ENCODE measurements at places on chromosomes 11 and 22.

- DNase-seq = no peak
These were observed 10.4 kb upstream of the TCF20 start for GRCh38 chr22:42280836-42281235.

DNA sequence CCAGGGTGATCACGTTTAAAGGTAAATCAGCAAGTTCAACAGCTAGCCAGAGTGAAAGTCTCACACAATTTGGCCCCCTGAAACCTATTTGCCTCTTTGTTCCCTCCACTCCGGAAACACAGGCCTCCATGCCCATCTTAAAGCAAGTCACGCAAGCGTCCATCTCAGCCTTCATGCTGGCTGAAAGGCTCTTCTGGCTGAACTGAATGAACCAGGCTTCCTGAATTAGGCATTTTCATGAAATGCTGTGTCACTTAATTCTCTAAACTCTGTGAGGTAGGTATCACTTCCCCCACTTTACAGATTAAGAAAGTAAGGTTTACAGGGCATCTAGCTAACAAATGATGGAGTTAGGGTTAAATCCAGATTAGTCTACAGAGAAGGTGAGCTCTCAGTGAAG is 1.4 kb downstream of the SLC25A17 start:
- no peak for DNase-seq

DNA sequence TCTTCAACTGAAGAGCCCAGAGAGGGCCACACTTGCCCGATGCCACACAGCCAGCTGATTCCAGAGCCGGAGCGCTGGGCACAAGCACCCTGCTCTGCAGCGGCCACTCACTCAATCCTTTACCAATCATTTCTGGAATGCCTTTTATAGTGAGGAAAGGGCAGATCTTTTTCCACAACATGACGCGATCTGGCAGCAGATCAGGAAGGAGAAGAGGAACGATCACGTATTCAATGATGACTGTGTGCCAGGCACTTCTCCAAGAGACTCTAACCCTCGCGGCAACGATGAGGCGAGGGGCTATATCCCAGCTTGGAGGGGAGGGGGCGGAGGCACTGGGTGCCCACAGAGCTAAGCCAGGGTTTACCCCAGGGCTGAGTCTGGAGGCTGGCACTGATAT is 56.3 kb upstream of the TCF20 start:
- DNase-seq = no peak

GRCh38 chr11:115471367-115471766 is 32.8 kb downstream of the CADM1 start:
- no peak for DNase-seq

DNA sequence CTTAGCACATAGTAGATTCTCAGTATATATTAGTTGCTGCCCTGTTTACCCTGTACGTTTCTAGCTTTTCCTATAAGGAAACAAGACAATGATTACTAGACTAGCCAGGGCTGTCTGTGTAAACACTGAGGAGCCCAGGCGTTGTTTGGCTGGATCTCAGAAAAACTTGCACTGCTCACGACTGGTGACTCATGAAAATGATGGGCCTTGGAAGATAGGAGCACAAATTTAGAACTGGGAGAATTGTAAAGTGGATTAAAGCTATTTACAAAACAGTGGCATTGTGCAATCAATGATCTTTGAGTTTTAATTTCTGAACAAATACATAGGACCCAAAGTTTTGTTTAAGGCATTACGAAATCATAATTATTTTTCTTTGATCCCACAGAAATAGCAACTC is 276.9 kb downstream of the FAM76B start:
- DNase-seq = no peak

- no peak for DNase-seq
These were observed 1.2 kb downstream of the KCNQ1OT1 start for GRCh38 chr11:2698386-2699184.

GRCh38 chr11:13970986-13971385 is 8.5 kb downstream of the SPON1 start:
- DNase-seq = no peak

- DNase-seq = no peak
These were observed 17.2 kb upstream of the SYT13 start for GRCh38 chr11:45303316-45303715.

DNA sequence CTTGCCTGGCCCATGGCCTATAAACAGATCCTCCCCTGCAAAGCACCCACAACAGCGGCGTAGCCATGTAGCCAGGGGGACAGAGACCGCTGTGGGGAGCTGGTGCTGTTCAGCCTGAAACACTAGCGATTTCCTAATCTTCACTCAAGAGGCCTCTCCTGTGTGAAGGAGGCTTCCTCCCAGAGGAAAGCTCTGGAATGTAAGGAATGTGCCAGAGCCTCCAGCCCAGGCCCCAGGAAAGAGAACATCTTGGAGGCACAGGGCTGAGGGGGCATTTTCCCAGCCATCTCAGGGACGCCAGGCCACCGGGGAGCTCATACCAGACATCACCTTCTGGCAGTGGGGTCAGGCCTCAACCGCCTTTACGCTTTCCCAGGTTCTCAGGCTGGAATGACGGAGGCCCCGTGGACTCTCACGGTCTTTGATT is 24.0 kb downstream of the MIAT start:
- no peak for DNase-seq

- no peak for DNase-seq
These were observed 132.6 kb upstream of the SERPIND1 start for GRCh38 chr22:20641198-20641892.

DNA sequence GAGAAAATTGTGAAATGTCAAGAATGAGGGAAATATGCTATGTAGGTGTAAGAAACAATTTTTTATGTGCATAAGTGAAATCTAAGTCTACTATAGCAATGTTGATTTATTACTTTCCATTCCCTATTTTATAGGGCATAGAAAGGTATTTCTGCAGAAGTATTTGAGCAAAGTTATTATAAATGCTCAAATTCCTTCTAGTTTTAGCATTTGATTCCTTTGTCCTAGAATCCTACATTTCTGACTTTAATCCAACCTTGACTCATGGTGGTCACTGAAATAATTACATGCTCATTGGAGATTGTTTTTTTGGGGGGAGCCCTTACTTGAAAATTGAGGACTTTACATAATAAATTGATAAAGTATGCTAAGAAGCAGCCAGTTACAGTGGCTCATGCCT is 716.6 kb upstream of the LUZP2 start:
- no peak for DNase-seq

DNA sequence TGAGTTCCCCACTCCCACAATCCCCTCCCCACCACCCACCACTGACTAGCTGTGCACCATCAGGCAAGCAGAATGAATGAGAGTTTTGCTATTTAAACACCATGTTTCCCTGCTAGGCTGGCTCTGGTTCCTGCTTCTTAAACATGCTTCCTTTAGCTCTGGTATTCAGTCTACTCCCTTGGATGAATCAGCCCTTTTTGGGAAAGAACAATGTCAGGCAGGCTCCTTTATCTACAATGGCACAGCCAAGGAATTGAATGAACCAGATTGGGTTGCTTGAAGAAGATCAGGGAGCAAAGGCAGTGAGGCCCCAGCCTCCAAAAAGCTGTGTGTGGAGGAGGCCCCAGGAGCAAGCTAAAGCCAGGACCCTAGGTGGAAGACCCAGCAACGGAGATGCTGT is 92.9 kb upstream of the ISX start:
- DNase-seq = no peak

DNA sequence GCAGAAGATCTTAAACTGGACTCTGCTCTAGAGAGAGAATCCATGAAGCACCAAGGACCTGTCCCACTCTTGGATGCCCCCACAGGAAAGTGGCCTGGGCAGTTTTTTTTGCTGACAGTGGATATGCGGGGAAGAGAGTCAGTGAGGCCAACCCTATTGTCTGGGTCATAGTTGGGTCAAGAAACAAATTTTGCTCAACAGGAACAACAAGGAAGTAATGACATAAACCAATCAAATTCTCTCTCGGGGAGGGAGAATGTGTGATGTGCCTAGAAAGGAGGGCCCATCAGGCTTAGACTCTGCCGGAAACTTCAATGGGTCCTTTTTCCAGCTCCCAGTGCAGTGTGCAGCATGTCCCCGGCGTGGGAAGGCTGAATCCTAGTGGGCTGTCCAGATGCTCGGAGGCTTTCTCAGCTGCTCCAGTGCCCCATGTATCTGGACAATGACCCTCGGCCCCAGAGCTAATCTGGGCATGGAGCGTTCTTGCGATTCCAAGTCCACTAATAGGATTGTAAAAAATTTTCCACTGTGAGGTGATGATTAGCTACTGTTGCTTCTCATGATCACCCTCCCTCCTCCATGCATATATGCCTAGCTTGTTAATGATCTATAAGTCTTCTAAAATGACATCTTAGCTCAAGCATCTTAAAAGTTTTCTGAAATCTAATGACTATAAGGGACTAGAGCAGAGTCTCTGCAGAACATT is 101.0 kb downstream of the SNX19 start:
- DNase-seq = no peak

DNA sequence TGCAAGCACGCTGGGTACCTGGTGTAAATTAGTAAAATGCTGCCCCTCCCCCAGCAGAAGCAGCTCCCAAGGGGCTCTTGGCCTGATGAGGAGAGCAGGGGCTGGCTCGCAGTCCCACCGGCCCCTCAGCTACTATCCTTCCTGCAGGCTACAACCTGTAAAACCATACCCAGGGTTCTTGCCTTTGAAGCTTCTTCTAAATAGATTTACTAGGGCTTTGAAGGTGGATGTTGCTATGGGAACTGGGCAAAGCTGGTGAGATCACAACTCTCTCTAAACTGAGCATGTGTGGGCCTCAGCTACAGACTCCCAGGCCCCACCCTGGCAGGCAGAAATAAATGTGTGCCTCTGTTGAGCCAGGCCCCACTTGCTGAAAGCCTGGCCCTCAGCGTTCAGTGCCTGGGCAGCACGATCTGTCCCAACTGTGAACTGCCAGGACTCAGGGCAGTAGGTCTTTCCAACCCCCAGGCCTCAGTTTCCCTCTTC is 18.5 kb downstream of the CD5 start:
- no peak for DNase-seq

GRCh38 chr22:46947516-46948257 is 185.2 kb downstream of the TBC1D22A start:
- DNase-seq = no peak

DNA sequence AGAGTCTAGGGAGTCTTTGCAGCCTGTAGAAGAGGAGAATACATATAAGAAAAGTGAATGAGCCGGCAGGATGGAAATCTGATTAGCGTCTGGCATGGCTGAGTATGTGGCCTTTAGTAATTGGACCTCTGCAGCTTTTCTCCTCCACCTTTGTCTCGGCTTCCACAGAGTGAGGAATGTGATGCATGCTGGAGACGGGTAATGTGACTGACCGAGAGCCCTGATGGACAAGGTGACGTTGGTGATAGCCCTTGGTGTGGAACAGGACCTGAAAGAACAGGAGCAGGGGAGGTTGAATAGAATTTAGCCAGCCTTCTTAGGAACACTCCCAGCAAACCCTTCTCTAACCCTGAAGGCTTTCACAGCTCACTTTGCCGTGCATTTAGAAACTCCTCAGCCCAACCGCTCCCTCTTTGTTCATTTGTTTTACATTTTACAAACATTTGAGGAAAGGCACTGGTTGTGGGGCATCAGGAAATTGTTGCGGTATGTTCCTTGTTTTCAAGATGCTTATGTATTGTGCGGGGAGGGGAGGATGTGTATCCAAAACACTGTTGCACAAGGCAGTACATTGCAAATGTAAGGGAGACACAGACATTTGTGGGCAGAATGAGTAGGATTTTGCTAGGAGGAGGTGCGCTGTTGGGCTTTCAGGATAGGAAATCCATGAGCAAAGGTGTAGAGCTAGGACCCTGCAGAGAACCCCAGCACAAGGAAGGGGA is 6.9 kb downstream of the GTPBP1 start:
- no peak for DNase-seq

DNA sequence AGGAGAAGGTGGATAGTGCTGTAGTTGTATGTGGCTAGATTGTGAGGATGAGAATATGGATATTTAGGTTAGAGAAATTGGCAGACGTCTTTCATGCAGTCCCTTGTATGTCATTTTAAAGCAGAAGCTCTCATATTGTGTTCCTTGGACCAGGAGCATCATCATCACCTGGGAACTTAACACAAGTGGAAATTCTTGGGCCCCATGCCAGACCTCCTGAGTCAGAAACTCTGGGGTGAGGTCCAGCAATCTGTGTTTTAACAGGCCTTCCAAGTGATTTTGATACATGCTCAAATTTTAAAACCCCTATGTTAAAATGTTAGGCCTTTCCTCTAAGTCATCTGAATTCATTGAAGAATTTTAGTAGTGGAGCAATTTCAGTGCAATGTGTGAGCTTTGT is 34.8 kb downstream of the JHY start:
- no peak for DNase-seq

- no peak for DNase-seq
These were observed 233.6 kb downstream of the FAM76B start for GRCh38 chr11:95556011-95556341.

DNA sequence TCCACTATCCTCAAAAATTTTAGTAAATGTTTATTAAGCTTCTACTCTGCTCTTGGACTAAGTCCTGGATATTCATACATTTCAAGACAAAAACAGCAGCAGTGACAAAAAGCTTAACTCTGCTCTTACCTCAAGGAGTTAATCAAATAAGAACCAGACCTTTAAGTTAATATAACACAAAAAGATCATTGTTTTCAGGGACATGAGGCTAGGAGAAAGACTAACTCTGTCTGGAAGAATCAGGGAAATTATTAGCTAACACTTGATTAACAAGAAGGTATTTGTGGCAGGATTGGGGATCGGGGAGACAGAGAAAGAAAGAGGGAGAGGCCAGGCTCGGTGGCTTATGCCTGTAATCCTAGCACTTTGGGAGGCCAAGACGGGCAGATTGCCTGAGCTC is 74.4 kb downstream of the PPP2R1B start:
- no peak for DNase-seq

- no peak for DNase-seq
These were observed 13.5 kb downstream of the ACP2 start for GRCh38 chr11:47235163-47235562.

- no peak for DNase-seq
These were observed 108.9 kb downstream of the CD44 start for GRCh38 chr11:35247863-35248262.

- no peak for DNase-seq
These were observed 11.8 kb downstream of the CYB561A3 start for GRCh38 chr11:61349916-61350315.

GRCh38 chr11:117863383-117863782 is 13.1 kb downstream of the FXYD6 start:
- DNase-seq = no peak

- DNase-seq = no peak
These were observed 1521.4 kb downstream of the BRD1 start for GRCh38 chr22:48306284-48306683.

DNA sequence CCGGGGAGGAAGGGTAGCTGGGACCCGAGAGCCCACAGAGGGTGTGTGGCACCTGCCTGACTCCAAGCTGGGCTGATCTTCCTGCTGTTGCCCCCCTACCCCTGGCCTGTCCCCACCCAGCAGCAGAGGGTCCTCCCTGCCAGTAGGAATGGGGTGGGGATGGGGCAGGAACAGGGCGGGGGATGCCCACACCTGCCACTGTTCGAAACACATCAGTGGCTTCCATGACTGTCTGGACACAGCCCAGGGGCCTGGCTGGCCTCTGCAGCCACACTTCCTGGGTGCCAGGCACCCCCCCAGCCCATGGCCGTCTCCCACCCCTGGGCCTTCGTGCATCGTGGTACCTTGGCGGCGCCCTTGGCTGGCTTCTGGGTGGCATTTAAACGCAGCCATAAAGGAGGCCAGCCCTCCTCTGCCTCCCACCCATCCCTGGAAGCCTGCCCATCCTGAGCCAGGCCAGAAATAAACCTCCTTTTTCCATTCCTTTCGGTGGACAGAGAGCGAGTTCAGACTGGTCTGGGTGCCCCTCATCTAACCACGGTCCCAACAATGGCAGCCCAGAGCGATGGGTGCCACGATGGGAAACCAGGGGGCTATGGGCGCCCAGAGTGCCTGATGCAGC is 745 bp upstream of the SHISAL1 start:
- no peak for DNase-seq
